ENCODE measurements at places on chromosomes 7 and 10.
A peak's percentile ranks its signal among the peaks of the same experiment; 100 is the strongest.

DNA sequence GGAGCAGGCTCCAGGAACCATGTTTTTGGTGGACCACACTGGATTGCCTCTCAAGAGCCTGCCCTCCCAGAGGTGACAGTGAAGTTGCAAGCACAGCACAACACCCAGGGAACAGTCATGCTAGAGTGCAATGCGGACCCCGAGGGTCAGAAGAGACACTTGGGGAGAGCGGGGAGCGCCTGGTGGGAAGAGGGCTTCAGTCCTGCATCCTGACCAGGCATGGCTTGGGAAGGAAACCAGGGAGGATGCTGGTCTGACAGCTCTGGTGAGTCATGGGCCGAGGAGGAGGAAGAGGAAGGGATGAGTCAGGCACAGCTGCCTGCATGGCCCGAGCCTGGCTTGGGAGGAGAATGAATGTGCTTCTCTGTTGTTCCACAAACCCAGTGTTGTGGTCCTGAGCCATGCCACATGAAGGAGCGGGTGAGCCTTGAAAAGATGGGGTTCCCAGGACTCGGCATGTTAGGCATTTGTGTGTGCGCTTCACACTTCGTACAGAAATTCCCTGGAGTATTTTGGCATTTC is 29.5 kb upstream of the ANKRD2 start:
- peak; percentile 42 for DNase-seq

- DNase-seq = no peak
These were observed 41.3 kb downstream of the ETV1 start for GRCh38 chr7:13948019-13948801.

- DNase-seq = no peak
These were observed 246.1 kb downstream of the CELF2 start for GRCh38 chr10:11263767-11264166.

DNA sequence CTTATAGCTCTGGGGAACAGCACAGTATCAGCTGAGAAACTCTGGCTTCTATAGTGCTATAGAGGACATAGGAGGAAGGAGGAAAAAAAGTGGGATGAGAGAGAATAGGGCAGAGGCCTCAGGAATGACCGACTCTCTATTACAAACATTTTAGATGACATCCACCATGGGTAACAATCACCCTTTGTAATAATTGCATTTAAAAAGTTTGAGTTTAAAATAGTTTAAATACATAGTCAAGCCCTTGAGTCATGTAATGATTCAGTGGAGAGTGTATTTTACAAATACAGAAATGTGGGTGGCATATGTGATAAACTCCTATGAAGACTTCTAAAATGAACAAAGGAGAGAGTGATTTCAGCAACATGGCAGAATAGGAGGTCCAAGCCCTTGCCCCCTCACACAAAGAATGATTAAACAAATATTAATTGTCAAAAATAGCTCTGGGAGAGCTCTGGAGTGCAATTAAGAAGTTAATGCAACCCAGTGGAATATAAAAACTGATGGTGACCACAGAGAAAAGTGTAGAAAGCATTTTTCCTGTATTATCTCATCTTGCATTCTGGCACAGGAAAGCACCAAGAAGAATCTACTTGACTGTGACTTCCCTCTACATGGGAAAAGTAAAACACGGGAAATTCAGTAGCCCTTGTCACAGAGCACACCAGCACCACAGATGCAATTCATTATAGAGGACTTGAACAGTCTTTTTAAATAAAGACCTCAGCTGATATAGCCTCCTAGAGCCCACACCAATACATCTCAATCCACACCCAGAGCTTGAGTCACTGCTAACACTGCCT is 569.0 kb upstream of the SORCS1 start:
- no peak for DNase-seq

DNA sequence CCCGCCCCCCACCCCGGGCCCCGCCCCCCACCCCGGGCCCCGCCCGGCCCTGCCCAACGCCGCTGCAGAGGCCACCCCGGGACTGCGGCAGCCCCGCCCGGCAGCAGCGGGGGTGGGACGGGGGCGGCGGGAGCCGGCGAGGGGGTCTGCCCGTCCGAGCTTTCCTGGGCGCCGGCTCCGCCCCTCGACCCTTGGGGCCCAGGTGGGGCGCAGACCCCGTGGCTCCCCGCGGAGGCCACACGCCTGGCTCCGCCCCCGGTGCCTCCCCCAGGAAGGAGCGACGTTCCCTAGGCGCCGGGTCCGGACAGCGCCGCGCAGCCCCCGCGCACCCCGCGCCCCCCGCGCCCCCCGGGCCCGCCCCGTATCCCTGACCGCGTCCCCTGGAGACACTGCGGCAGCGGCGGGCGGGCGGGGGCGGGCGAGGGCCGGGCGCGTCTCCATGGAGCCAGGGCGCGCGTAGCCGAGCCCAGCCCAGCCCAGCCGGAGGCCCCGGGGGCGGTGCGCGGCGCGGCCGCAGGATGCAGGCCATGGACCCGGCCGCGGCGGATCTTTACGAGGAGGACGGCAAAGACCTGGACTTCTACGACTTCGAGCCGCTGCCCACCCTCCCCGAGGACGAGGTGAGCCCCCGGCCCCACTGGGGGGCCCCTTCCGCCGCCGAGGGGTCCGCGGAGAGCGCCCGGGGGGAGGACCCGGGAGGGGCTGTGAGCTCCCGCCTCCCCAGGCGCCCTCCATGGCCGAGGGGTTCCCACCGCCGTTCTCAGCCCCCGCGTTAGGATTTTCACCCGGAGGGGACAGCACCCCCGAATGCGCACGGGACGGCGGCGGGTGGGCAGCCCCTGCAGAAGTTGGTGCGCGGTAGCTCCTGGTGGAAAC is at the start of gene KNDC1:
Gene KNDC1 (plus strand): TSS at position 270 of the 876 bp plus-strand sequence. CDS start 249 bp downstream, at position 519.
- DNase-seq = no peak

- no peak for DNase-seq
These were observed 30.2 kb upstream of the ERCC6 start for GRCh38 chr10:49569031-49569631.

DNA sequence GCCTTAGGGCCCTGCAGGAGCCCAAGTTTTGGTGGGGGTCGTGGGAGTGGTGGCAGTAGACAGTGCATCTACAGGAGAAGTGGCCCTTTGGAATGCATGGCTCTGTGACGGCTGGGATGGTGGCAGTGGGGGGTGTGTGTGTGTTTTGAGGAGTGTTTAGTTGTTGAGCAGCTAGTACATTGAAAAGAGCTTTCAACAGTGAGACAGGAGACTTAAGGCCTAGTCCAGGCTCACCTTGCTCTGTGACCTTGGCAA is 27.1 kb downstream of the ZNF775 start:
- no peak for DNase-seq

DNA sequence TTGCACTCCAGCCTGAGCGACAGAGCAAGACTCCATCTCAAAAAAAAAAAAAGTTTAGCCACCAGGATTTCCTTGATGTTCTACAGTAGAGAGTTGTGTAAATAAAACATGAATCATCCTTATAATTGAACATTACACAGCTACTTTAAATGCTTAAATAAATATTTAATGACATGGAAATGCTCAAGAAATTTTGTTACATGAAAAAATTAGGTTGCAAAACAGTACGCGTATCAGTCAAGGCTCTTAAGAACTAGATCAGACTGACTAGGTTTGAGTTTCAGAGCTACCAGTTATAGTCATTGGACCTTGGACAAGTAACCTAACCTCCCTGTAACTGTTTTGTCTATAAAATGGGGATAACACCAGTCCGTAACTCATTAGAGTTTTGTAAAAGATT is 38.7 kb upstream of the GSAP start:
- DNase-seq = no peak

GRCh38 chr7:127882313-127882920 is 148.8 kb downstream of the LRRC4 start:
- no peak for DNase-seq

DNA sequence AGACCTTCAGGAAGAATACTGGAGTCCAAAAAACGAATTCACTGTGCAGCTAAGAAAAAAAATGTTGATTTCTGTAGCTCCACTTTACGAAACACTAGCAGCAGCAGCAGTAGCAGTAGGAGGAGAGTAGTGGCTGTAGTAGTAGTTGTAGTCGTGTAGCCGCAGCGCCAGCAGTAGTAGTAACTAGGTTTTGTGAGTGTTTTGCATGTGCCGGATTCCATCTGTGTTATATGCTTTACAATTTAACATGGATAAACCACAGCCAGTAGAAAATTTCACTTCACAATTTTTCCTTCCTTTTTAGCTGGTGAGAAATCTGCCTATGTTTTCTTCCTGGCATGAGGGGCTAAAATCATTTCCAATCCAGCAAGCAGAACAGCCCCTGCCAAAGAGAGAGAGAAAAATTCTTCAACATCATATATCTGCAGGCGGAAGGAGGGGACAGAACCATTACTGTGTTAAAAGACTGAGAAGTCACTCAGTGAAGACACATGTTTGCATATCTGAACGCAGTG is 148.4 kb upstream of the C7orf33 start:
- DNase-seq = no peak

- no peak for DNase-seq
These were observed 658.0 kb downstream of the TYW1 start for GRCh38 chr7:67654642-67655041.

- DNase-seq = peak; percentile 48
These were observed at the start of gene OPTN for GRCh38 chr10:13099666-13100348. Gene OPTN (plus strand): TSS chr10:13100163. CDS start chr10:13109123, 8,960 bp downstream.

DNA sequence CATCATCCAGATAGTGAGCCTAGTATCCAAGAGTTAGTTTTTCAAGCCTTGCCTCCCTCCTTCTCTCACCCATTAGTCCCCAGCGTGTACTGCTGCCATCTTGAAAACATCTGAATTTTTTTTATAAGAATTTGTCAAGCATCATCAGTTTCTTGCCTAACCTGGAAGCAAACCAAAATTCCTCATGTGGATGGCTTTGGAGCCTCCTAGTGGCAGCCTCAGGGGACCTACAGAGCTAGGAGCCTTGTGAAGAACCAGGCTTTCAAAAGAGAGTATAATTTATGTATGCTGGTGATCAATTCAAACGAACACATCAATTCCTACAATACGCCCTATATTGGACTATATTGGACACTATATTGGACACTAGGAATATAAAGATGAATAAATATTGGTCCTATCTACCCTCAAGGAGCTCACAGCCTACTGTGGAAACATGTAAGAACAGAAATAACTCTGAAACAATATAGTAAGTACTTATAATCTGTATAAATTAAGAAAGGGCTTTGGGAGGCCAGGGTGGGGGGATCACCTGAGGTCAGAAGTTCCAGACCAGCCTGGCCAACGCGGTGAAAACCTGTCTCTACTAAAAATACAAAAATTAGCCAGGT is 63.4 kb downstream of the HPSE2 start:
- DNase-seq = no peak

DNA sequence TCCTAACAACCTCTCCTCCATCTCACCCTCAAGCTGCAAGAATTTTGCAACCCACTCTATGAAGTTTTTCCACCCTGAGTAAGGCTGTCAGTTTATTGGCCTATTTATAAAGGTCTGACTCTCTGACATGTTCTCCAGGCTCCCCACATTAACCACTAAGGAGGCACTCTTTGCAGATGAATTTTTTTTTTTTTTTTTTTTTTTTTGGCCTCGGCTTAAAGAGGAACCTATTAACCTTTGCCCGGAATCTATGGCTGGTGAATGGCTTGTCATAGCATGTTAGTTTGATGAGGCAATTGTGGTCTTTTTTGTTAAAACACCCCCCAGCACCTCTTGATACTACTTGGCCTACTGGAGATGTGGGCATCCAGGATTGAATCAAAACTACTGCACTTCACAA is 57.1 kb downstream of the TBXAS1 start:
- no peak for DNase-seq

DNA sequence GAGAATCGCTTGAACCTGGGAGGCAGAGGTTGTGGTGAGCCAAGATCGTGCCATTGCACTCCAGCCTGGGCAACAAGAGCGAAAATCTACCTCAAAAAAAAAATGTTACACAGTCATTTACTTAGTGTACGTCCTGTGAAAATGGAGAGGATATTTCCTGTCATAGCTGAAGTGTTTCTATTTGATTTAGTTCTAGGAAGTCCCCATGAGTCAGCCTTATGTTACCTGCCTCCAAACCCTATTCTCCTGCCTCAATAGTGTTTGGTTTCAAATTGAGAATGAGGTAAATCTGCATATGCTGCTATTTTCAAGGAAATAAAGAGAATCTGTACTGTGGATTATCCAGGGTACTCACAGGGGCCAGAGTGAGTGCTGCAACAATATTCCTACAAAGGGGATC is 1284.5 kb upstream of the AUTS2 start:
- no peak for DNase-seq

DNA sequence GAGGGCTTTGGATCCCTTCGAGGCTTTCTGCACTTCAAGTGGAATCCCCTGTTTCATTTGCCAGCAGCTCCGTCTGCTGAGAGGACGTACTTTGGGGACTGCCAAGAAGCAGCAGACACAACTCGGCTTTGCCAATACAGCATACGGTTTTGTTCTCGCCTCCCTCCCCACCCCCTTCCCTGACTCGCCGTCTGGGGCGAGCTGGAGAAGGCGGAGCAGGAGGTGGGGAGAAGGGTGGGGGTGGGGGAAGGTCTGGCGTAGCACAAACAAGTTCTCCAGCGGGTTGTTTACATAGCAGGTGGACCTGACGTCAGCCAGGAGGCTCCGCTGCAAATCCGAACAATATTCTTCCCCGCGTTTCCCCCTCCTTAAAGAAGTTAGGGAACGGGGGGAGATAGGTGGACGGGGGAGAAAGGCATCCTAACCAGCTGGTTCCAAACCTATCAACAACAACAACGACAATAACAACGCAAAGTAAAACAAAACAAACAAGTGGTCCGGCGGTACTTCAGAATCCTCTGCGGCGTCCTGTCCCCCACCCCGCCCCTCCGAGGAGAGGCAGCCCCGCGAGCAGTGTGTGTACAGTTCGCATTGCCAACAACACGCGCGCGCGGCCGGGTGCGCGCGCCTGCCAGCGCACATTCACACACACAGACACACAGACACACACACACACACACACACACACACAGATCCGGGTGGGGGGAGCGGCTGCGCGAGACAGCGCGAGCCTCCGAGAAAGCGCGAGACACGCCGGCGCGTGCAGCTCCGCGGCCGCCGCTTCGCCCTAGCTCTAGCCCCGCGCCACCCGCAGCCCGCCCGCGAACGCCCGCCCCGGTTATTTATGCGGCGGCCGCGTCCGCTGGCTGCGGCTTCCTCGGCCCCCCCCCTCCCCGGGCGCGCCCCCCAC is 167.0 kb upstream of the PPP1R3A start:
- no peak for DNase-seq

- no peak for DNase-seq
These were observed 69.5 kb upstream of the ATRNL1 start for GRCh38 chr10:115023715-115024114.

DNA sequence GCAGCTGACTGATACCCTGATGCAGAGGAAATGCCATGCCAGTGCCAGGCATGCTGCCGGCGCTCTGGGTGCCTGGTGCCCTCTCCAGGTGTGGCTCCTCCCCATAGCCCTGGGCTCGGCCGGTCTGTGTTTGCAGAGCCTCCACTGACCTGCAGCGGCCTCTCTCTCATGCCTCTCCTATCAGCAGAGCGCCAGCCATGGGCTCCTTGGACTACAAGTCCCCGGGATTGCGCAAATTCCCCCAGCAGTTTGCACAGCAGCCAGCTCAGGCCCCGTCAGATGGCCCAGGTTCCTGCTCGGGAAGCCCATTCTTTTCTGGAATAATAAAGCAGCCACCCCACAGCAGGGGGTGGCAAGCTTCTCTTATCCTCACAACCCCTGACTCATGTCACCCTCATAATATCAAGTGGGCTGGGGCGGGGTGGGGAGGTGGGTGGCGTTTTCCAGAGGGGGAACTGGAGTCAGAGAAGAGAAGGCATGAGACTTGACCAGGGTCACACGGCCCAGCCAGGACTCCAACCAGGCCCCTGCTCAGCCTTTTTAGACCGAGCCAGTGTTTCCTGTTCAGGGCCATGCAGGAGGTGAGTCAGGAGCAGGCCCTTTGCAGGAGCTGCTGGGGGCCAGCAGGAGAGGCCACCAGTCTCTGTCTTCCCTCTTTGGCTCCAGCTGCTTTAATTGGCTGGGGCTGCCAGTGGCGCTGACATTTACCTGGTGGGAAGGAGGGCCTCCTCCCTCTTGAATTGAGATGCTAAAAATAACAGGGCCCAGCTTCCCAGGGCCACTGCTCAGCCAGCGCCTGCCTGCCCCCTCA is 58.6 kb downstream of the ZMIZ1 start:
- DNase-seq = no peak

Data from stimulated activated CD4-positive, alpha-beta T cell treated with anti-CD3 and anti-CD28 coated beads, TNF-alpha, amount 100 ng/mL, for 24 hours (primary cell).